ENCODE measurements at places on chromosomes 3 and 15. TPM values are rescaled to one million over a fixed set of nuclear protein-coding genes. Genes with fewer than 3 reads are reported as not detected.

- H3K27ac ChIP-seq = no peak overlapping the region
- H3K4me1 ChIP-seq = no peaks in the 10 kb centered on the region
- no peaks in the 10 kb centered on the region for H3K27me3 ChIP-seq
- DNase-seq = no peak
- peaks cover 4% of the 10 kb centered on the region for H3K36me3 ChIP-seq
Measured at GRCh38 chr3:17176757-17177156, 292.0 kb downstream of the PLCL2 start.

- no peak overlapping the region for H3K4me3 ChIP-seq
- H3K27ac ChIP-seq = no peak overlapping the region
- H3K27me3 ChIP-seq = no peaks in the 10 kb centered on the region
Measured at GRCh38 chr3:40216471-40216870, 93.0 kb upstream of the EIF1B start.

Gene SLITRK3
- not detected for total RNA-seq

Gene CPN2
- total RNA-seq = not detected
